Effector CD4-positive, alpha-beta T cell (primary cell): ENCODE measurements at places on chromosomes 4 and X.

- DNase-seq, result peak; percentile 27
Observed at GRCh38 chr4:121900132-121900983, 30.1 kb upstream of the BBS7 start.

GRCh38 chr4:37635155-37635554 lies 51.0 kb downstream of the RELL1 start:
- no peak for DNase-seq

DNA sequence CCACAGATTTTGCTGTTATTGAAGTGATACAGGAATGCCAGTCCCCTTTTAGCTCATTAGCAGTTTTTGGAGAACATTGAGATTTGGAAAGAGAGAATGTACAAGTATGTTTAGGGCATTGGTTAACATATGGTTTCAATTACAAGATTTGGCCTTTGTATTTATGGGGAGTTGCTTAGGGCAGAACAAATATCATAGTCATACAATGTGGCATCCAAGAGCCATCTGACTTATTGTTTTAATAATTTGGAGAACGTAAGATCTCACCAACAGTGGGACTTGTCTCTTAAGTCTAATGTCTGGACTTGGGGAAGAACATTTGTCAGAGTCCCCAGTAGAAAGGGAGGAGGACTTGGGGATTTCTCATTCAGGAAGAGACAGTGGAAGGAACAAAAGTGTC lies 166.1 kb downstream of the STK32B start:
- no peak for DNase-seq

GRCh38 chr4:70191647-70192046 lies 3.9 kb upstream of the ODAM start:
- DNase-seq, result no peak

DNA sequence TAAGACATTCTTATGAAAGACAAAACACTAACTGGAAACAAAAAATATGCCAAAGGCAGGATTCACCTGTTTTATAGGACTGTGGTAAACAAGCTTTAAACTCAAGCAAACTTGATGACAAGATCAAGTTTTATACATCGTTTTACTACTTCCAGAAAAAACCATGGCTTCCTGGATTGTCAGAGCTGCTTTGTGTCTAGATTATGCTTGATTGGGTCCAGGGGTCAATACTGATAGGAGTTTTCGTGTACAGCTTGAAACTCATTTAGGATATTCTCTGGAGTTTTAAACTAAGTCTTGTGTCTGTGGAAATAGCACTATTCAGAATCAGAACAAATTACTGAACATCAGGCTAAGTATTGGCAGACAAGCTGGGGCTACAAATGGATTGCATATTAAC lies 13.0 kb downstream of the HCCS start:
- no peak for DNase-seq

GRCh38 chr4:2497931-2498330 lies 29.0 kb downstream of the RNF4 start:
- DNase-seq, result no peak

DNA sequence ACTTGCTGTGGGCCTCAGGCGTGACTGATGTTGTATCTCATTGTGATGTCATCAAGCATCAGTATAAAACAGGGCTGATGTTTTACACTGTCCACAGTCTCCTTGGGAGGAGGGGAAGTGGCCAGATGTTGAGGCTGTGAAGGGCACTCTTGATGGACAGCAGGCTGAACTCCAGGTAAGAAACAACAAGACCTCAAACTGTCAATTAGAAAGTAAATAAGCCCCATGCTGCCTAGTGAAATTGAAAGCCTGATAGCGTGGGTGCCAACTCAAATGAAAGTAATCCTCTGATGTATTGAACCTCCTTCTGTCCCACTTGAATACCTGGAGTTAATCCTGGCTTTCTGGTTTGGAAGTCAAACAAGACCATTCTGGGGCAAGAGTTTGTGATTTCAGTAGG lies 19.7 kb downstream of the VSIG1 start:
- DNase-seq, result no peak

DNA sequence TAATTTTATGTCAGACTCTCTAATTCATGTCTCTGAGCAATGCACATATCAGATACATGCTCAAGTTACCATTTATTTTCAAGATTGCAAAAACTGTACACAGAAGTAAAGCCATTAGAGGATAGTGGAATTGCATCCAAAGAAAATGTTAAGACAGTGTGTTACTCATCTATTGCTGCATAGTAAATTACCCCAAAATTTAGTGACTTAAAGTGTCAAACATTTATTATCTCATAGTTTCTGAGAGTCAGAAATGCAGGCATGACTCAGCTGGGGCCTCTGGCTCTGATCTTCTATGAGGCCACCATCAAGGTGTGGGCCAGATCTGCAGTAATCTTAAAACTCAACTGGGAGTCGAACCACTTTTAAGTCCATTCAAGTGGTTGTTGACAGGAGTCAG lies 275.2 kb downstream of the QDPR start:
- no peak for DNase-seq

GRCh38 chr4:173346074-173346473 lies 11.9 kb upstream of the HMGB2 start:
- no peak for DNase-seq

GRCh38 chrX:131219271-131219670 lies 69.8 kb downstream of the IGSF1 start:
- DNase-seq, result no peak

DNA sequence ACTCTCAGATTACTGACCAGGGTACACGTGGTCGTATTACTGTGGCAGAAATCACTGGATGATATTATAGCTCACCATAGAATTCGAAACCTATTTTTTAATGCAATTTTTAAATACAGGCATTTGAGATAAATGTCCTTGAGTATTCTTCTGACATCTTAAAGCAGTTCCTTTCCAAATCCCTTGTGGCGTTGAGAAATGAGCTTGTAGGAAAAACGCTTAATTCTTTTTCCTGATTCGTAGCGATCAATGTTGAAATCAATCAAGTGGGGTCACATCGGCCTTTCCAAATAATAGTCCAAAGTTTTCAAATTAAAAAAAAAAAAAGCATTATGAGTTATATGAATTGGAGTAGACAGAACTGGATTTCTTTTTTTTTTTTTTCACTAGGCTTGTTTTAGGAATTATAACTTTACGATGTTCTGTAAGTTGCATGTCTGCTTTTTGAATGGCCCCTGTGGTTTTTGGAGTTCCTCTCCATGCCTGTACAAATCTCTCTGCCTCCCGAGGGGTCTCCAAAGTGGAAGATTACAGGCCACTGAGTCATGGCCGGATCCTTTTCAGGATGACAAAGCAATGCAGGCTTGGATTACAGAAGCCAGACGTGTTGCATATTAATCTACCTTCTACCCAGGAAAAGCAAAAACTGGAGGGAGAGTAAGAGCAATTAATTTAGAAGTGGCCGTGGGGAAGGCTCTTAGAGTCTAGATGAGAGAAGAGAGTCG lies 226.1 kb downstream of the SHOX start:
- DNase-seq, result no peak

GRCh38 chr4:14809203-14809602 lies 193.1 kb upstream of the CPEB2 start:
- no peak for DNase-seq

DNA sequence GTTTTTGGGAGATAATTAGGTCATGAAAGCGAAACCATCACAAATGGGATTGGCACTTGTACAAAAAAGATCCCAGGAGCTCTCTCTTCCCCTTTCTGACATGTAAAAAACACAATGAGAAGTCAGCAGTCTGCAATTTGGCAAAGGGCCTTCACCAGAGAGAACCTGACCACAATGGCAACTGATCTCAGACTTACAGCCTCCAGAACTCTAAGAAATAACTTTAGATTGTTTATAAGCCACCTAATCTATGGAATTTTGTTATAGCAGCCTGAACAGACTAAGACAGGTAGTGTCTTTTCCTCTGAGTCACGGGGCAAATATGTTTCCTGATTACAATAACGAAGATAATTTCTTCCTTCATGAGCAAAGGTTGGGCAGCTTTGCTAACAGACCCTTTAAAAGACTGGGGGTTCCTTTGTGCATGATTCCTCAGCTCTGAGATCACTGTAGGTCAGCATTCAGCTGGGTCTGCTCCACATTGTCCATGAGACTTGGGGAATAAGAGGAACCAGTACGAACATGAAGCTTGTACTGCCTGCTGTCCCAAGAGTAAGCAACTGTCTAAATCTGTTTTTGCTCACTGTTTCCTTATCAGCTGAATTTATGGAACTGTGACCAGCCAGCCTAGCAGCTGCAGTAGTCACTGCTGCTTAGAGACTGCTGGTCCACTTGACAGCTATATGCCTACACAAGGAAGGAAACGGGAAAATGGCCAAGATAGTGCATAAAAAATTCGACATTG lies 191.6 kb downstream of the ANAPC10 start:
- DNase-seq, result no peak

- no peak for DNase-seq
Observed at GRCh38 chr4:154329939-154330338, 161.7 kb downstream of the DCHS2 start.

DNA sequence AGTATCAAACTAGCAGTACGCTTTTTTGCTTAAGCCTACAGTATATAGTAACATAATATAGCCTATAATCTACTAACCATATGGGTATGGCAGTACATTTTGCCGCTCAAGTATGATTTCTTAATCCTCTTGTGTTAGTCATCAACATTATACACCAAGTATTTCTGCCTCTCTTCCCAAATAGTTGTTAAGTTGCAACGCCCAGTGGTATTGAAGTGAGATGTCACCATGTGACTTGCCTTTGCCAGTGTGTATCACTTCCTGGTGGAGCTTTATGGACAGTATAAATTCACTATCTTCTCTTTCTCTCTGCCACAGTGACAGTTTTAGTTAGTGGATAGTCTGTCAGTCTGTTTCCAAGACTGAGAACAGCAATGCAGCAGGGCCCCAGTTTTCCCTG lies 535.5 kb downstream of the PDHA2 start:
- DNase-seq, result no peak

DNA sequence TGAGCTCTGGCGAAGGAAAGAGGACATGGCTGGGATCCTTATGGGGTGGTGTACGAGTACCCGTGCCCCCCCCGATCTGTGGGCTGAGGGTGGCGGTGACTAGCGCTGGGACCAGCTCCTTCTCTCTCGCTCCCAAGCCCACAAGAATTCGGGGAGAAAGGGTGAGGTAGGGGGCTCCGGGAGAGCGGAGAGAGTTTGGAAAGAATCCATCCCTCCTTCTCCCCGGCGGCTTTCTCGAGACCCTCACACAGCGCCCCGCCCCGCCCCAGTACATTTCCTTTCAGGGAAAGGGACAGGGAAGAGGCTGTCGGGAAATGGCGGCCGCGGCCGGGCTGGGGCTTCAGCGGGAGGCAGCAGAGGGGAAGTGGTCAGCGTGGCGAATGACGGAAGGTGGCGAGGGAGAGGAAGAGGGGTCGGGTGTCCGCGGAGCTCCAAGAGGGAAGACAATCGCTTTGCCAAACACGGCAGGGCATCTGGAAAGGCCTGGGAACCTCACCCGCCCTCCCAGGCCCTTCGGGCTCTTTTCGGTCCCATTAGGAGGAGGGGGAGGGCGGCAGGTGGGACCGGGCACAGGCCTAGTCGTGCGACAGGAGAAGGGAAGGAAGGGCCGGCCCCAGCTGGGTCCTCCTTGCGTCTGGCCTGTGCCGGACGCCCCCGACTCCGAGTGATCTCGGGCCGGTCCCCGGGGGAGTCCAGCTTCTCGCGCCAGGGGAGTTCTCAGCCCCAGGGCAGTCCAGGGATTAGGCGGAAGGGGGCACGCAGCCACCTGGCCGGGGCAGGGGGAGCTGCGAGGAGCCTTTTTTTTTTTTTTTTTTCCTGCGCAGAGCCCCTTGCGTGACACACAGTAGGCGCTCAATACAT lies 10.2 kb downstream of the HNRNPH2 start:
- DNase-seq, result peak; percentile 12

GRCh38 chrX:41265615-41266014 lies 68.3 kb upstream of the DDX3X start:
- peak; percentile 6 for DNase-seq

- DNase-seq, result no peak
Observed at GRCh38 chrX:39941332-39941920, 156.3 kb downstream of the BCOR start.

DNA sequence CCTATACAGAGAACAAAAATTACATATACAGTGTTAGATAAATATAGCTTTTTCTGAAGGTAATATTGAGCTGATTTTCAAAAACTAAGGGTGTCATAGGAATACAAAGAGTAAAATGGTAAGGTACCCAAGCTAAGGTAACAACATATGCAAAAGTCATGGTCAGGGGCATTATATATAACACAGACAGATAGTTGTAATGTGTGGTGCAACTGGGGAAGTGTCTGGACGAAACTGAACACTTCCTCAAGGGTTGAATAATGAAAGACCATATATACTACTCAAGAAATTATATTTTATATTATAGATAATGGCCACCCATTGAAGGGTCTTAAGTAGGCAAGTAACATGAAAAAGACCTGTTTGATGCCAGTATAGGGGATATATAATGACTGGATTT lies 262.1 kb upstream of the CXXC4 start:
- DNase-seq, result no peak

DNA sequence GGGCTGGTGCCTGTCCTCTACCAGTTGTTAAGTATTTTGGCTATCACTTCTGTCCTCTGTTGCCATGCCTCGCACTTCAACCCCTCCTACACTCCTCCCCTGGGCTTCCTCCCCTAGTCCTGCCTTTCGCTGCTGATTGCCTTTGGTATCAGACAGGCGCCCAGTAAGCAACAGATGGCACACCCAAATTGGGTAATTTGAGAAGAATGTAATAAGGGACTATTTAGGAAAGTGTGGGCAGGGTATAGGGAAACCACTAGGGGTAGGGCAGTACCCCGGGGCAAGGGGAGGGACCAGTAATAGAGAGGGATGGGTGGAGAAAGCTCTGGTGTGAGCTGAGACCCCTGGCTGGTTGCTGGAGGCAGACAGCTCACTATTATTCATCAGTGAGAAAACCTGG lies 172.7 kb upstream of the USP9X start:
- DNase-seq, result no peak

- no peak for DNase-seq
Observed at GRCh38 chr4:6414578-6414977, 57.8 kb downstream of the PPP2R2C start.

- no peak for DNase-seq
Observed at GRCh38 chr4:40848251-40848650, 98.5 kb downstream of the NSUN7 start.

- DNase-seq, result no peak
Observed at GRCh38 chr4:157226601-157227000, 6.1 kb downstream of the GRIA2 start.

DNA sequence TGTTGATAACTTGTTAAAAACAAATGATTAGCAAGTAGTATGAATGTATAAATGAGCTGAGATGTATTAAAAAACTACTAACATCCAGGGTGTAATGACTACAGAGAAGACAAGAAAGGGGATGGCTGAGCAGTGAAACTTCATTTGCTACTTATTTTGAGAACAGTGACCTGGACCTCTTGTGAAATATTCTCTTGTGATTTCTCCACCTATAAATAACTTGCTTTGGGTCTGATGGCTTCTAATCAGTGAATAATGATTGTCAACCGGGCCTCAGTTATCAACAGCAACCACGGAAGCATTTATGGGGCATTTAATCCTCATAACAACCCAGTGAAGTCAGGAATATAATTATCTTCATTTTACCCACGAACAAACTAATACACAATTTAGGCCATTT lies 154.2 kb upstream of the HAND2 start:
- DNase-seq, result no peak
